PC-3 (cell line): ENCODE measurements at places on chromosomes 7 and 10. TPM values are rescaled to one million over a fixed set of nuclear protein-coding genes. Genes with fewer than 3 reads are reported as not detected.
A peak's percentile ranks its signal among the peaks of the same experiment; 100 is the strongest.

MYH16 gene
- 2.8 and 4.7 TPM in 2 replicates for total RNA-seq

CNPY1 gene
- not detected in 2 replicates for total RNA-seq

EPHB4 gene
- total RNA-seq = 104 and 150 TPM in 2 replicates

- no peak for DNase-seq
Observed at GRCh38 chr7:94067506-94067905, 63.4 kb upstream of the BET1 start.

GBX1 gene
- not detected in 2 replicates for total RNA-seq

DNA sequence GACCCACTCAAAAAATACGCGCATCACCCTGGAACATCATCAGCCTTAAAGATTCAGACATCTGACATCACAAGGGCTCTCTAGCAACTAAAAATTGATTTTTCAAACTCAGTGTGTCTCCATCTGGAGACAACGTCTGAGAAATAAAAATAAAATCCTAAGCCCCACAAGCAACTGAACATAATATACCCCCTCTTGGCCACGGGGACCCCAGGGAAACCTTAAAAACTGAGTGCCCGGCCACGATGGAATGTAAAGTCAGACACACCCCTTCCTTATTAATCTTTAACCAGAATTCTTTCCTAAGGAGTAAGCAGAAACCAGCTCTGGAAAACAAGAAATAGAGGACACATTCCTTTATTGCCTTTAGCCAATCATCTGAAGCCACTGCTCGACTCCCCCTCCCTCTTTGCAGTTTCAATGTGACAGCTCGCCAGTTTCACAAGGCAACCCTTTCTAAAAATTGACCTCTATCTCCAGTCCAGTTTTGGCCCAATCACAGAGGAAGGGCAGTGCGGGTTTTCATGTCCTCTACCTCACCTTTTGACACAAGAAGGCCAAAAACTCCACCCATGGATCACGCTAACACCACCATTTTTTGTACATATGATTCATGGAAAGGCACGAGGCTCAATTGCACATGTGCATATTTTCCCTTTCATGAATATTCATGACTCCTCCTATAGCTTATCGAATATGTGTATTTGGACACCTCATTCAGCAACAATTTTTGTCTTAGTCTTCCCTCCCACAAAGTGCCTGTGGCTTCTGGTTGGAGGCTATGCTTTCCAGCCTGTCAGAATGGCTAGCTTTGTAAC is 24.2 kb downstream of the IFIT3 start:
- peak; percentile 92 for DNase-seq

APBB1IP gene
- not detected in 2 replicates for total RNA-seq

DNA sequence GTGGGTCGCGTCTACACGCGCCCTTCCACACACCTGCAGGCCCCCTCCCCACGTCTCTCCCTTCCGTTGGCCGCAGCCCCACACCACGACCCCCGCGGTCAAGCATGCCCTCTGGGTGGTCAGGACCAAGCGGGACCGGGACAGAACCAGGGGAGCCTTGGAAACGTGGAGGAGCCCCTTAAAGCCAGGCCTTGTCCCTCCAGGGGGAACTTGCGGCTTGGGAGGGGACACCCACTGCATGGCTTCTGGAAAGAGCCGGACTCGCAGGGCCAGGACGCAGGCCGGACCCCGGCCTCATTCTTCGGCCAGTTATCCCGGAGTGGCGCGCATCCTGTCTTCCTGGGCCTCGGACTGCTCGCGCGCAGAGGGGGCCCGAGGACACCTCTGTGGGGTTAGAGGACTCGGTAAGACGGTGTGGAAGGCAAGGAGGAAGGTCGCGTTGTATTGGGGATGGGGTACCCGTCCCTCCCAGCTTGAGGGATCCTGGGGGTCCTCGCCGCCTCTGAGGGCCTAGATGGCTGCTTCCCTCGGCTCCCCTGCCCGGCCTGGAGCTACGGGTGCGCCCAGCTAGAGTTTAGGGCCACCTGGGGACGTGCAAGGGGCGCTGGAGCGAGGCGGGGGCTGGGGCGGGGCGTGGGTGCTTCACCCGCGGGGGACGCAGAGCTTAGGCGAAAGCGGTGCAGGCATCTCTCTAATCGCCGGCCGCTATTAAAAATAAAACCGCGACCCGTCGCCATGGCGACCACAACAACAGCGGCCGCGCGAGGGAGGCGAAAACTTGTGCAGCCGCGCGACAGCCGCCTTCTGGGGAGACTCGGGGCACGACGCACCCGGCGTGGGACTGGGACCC is 1.8 kb upstream of the PDGFA start:
- peak; percentile 50 for DNase-seq
